ENCODE measurements at places on chromosomes 12 and 14. TPM values are rescaled to one million over a fixed set of nuclear protein-coding genes. Genes with fewer than 3 reads are reported as not detected.

DNA sequence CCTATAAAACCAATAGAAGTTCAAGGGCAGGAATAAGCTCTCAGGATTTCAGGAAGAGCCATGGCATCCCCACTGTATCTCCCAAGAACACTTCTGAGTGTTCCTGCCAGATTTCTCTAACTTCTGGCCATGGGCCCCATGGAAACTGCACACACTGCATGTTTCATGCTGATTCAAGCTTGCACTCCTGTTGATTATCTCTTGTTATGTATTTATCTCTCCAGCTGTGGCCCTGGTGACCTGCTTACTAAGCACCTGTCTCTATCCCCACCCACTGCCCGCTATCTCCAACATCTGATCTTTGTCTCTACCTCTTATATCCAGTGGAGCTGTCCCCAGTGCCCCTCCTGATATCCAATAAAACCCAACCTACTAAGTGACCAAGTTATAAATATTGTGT is 285.3 kb downstream of the PDZRN4 start:
- no peak for DNase-seq

The PGF gene
- 1.4 TPM for total RNA-seq

The AICDA gene
- not detected for total RNA-seq

- no peak for DNase-seq
Measured at GRCh38 chr12:24639641-24640040, 309.3 kb downstream of the BCAT1 start.

The CD4 gene
- total RNA-seq: 10.0 TPM

- no peak for DNase-seq
Measured at GRCh38 chr12:109309381-109310246, 530 bp upstream of the FOXN4 start.

- no peak for DNase-seq
Measured at GRCh38 chr14:60757567-60758002, 23.0 kb downstream of the MNAT1 start.

DNA sequence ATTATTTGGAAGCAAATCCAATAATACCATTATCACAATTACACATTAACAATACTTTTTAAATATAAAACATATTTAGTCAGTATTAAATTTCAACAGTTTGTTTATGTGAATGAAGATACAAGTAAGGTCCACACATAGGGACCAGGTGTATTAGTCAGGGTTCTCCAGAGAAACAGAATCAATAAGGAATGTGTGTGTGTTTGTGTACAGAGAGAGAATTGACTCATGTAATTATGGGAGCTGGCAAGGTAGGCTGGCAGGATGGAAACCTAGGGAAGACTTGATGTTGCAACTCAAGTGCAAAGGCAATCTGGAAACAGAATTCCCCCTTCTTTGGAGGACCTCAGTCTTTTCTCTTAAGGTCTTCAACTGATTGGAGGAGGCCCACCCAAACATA is 123.2 kb upstream of the OTX2 start:
- no peak for DNase-seq

- DNase-seq: no peak
Measured at GRCh38 chr14:97620066-97620465, 822.9 kb downstream of the VRK1 start.

DNA sequence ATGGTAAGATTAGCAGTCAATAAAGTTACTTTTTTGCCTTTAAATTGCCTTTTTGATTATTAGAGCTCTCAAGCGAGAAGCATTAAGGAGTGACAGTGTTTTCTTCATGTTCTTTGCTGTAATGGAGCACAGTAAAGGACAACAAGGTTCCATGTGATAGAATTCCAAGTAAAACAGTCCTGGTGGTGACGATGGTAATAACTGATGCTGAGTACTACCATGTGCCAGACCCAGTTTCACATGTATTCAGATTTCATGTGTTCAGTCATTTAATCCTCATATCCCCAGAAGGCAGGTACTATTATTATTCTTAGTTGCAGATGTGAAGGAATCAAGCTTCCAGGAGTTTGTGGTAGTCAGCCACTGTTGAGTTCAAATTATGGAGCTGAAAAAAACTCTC is 79.0 kb downstream of the FRMD6 start:
- no peak for DNase-seq

The CRY1 gene
- total RNA-seq: 11.0 TPM
